ENCODE measurements at places on chromosomes 7 and 10.
A peak's percentile ranks its signal among the peaks of the same experiment; 100 is the strongest.

DNA sequence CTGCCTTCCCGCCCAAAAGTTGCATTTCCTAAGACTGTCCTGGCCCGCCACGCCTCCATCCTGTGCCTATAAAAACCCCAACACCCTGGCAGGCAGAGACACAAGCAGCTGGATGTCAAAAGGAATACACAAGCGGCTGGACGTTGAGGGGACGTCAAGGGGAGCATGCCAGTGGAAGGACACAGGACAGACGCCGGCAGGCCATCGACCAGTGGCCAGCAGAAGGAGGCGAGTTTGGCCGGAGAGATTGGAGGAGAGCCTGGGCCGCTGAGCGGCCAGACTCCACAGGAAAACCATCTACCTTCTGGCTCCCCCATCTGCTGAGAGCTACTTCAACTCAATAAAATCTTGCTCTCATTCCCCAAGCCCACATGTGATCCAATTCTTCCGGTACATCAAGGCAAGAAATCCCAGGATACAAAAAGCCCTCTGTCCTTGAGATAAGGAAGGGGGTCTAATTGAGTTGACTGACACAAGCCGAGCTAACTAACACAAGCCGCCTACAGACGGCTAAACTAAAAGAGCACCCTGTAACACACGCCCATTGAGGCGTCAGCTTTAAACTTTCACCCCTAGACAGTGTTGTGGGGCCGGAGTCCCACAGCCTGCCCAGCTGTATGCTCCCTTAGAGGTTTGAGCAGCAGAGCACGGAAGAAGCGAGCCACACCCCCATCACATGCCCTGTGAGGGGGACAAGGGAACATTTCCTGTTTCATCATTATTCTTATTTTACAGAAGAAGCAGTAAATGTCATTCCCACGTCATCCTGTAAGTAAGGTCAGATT is 150.3 kb upstream of the PHYHIPL start:
- H3K27ac ChIP-seq: peak overlapping the region; percentile 16
- no peaks in the 10 kb centered on the region for H3K36me3 ChIP-seq
- no peak for DNase-seq

- no peaks in the 10 kb centered on the region for H3K4me1 ChIP-seq
- peaks cover 2% of the 10 kb centered on the region for H3K27me3 ChIP-seq
- no peak overlapping the region for H3K4me3 ChIP-seq
- no peaks in the 10 kb centered on the region for H3K36me3 ChIP-seq
- no peak overlapping the region for H3K27ac ChIP-seq
- no peak for DNase-seq
Measured at GRCh38 chr10:35007858-35008301, 82.3 kb downstream of the CUL2 start.

DNA sequence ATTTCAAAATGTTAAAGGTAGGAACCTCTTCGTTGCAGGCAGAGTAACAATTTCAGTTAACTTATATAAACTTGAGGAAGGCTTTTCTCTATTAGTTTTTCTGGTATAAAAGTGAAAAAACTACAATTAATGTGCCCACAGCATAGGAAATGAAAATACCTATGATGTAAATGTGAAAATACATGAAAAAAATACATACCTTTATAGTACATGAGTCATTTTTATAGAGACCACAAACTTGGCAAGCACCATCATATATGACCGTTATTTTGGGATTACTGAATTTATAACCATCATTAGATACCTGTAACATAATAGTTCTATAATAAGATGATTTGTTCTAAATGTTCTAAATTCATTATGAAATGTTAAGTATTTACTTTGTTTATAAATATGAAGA is 42.7 kb downstream of the VWDE start:
- H3K27ac ChIP-seq: no peak overlapping the region
- no peaks in the 10 kb centered on the region for H3K27me3 ChIP-seq
- H3K4me3 ChIP-seq: no peak overlapping the region
- no peak for DNase-seq

DNA sequence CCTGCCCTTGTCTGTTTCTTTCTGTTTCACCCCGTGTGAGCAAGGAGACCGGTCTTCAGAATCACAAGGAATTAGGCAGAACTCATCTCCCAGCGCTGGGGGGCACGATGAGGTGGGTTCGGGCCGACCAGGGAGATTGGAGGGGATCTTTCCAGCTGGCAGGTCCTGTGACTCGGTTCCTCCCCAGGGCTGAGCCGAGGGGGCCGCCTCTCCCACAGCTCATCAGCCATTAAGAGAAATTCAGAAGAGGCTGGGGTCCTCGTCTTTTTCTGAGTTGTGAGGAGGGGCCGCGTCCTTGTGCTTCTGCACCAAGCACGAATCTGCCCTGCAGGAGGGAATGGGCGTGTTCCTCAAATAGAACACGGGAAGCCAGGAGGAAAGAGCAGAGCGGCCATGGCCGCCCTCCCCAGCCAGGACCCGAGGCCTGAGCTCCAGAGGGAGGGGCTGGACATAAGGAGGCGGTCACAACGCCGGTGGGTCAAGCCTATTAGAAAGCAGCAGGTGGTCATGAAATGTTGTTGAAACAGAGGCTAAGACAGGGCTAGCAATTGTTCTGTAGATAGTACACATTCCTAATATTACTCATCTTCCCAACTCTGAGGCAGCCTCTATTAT is 125.3 kb downstream of the ADARB2 start:
- no peak overlapping the region for H3K4me3 ChIP-seq
- peaks cover 52% of the 10 kb centered on the region for H3K4me1 ChIP-seq
- peaks cover 8% of the 10 kb centered on the region for H3K27me3 ChIP-seq
- no peaks in the 10 kb centered on the region for H3K36me3 ChIP-seq

GRCh38 chr10:82221601-82222149 is 346.7 kb downstream of the NRG3 start:
- DNase-seq: no peak
- H3K4me3 ChIP-seq: no peak overlapping the region
- peaks cover 2% of the 10 kb centered on the region for H3K4me1 ChIP-seq
- H3K36me3 ChIP-seq: no peaks in the 10 kb centered on the region
- no peak overlapping the region for H3K27ac ChIP-seq

GRCh38 chr10:100750291-100751210 is 5.2 kb downstream of the PAX2 start:
- H3K4me3 ChIP-seq: no peak overlapping the region
- peak; percentile 32 for DNase-seq
- H3K36me3 ChIP-seq: no peaks in the 10 kb centered on the region
- peaks cover 36% of the 10 kb centered on the region for H3K27me3 ChIP-seq
- no peak overlapping the region for H3K27ac ChIP-seq
- peaks cover 13% of the 10 kb centered on the region for H3K4me1 ChIP-seq

Measured in glutamatergic neuron (in vitro differentiated cells).